ENCODE measurements at places on chromosomes 11 and 22.
A peak's percentile ranks its signal among the peaks of the same experiment; 100 is the strongest.

DNA sequence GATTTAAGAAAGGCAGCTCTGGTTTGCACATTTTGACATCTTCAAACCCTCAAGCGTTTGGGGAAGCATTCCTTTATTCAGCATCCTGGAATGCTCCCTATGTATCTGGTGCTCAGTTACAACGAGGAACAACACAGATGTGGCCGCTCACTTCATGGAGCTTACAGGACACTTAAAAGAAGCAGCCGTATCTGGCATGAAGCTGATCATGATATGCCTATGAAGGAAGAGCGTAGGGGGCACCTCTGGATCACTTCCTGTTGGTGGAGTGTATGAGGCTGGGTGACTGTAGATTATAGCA, 72.3 kb upstream of the TP53I11 start:
- no peak for DNase-seq

DNA sequence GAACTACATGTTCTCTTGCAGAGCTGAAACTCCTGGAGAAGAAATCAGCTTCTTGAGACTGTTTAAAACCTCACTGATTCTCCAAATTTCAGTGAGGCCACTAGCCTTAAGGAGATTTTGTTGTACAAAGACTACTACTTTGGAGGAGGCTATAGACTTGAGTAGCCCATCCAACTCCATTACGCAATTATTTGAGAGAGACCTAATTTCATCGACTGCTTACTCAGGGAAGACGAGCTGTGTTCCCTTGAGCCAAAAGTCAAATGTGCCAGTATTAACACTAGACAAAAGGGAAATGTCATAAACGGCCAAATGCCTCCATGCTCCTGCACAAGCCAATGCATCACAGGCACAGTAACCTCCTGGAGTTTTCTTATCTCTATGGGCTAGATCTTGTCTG, 182.8 kb upstream of the SESN3 start:
- DNase-seq, result no peak

DNA sequence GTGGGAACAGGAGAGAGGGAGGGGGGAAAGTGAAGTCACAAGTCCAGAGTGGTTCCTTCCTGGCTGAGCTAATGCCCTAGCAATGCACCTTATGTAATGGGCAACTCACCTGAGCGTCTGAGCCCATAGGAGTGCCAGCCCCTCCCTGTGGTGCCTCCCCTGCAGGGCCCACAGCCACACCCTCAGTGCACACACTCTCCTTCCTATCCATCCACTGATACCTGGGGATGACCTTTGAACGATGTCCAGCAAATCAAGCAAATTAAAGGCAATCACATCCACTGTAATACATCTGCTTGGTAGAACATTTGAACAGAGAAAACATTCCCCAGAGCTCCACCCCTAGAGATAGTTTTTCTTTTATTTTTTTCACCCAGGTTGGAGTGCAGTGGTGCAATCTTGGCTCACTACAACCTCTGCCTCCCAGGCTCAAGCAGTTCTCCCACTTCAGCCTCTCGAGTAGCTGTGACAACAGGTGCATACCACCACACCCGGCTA, 19.6 kb upstream of the MICAL2 start:
- no peak for DNase-seq

DNA sequence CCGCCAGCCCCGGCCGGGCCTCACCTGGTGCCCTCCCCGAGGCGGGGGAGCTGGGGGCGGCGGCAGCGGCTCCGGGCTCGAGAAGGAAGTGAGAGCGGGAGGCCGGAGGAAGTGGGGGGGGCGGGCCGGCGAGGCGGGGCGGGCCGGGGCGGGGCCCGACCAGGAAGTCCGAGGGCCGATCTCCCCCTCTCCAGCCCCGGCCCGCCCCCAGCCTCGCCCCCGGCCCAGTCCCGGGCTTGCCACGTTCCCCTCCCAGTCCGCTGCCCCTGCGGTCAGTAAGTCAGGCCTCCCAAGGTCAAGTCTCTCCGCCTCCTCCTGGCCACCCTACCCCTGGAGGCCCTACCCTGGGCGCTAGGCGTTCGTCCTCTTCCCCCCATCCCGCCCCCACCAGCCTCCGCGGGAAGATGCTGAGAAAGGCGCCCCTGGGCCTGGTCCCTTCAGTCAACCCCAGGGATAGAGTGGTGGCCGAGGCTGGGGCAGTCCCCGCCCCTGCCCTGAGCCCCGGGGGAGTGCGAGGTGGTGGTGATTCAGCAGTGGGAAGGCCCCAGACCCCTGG, at the start of gene RHOG:
Gene RHOG (minus strand): TSS at position 90 of the 556 bp plus-strand sequence. CDS start 12,821 bp downstream, outside the sequence.
- DNase-seq, result peak; percentile 79

DNA sequence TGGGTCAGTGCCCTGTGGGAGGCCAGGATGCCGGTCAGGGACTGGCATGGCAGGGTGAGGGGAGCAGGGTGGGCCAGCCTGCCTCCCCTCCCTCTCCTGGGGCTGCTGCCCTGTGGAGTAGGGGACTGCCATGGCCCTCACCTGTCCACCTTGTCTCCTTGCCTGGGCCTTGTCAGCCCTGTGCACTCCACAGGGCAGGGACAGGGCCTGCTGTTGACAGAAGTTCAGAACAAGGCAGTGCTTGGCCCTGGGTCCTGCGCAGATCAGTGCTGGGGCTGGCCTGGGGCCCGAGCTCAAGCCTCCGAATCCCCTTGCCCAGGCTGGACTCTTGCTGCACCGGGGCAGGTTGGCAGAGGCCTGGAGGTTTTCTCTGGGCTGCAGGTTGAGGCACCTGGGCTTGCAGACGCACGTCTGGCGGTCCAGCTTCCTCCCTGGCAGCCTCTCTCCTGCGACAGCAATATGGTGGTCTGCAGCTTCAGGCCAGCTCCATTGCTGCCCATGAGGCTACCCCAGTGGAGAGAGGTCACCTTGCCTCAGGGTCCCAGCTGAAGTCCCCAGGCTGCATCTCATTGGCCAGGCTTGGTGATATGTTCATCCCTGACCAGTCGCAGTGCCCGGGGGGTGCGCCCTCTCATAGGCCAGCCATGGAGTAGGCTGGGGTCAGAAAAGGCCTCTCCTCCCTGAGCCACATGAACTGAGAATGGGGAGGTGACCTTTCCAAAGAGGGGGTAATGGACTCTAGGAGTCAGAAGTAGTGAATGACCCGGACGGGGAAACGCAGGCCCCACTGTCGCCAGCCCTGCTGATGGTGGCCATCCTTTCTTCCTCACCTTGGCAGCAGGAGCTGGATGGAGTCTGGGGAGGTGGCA, 21.5 kb upstream of the CHKA start:
- DNase-seq, result no peak

DNA sequence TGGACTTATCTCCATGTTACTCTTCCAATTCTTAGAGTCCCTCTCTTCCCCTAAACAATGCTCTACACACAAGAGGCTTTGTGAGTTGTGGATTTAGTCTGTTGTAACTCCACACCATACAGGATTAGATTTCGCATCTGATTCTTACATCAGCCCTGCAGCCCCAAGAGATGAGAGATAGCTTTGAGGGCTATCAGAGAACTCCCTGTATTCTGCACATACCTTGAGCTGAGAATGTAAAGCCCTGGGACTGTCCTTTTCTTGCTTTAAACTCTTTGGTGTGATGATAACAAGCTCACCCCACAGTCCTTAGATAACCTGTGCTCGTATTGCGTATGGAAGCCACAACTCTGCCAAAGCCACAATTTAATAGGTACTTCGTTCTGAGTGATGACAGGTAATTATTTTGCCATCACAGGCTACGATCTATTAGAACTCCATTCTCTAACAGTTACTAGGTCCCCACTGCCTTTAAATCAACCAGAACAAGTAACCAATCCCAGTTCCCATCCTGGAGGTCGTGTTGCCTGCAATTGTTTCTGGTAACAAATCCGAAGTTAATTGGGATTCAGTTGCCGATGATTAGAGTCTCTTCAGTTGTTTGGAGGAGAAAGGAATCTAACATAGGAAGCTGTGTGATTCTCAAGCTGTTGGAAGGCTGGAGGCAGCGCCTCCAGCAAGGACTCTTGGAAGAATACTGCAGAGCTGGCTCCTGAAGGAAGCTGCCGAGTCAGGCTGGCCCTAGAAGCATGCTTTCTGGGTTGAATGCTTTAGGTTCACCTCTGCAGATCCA, 1.3 kb upstream of the PARVG start:
- DNase-seq, result no peak

DNA sequence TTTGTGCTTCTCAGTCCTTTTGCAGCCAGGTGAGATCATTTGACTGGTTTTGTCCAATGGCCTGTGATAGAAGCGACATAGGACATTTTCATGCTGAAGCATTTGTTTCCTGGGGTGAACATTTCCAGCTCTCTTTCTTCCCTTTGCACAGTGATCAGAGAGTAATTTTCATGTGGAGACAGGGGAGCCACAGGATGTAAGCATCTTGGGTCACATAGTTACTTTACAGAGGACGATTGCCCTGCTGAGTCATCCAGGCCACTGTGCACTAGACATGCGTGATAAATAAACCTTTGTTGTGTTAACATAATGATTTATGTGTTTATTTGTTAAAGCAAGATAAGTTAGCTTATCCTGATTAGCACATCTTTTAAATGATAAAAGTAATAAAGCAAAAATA, 263.5 kb upstream of the CCDC179 start:
- DNase-seq, result peak; percentile 15

DNA sequence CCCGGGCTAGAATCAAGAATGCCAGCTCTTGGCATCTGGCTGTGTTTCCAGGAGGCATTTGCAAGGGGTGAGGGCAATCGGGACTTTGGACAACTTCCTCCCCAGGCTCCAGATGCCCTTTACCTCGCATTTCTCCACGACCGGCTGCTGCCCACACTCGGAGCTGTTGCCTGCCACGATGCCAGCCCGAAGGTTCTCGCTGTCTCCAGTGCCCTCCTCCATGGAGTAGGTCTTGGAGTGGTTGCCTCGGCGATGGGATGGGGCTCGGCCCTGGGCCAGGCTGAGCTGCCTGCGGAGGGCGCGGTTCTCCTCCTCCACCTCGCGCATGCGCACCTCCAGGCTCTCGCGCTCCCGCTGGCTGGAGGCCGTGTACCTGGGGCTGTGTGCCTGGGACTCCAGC, 270.0 kb downstream of the LARGE1 start:
- DNase-seq, result no peak

DNA sequence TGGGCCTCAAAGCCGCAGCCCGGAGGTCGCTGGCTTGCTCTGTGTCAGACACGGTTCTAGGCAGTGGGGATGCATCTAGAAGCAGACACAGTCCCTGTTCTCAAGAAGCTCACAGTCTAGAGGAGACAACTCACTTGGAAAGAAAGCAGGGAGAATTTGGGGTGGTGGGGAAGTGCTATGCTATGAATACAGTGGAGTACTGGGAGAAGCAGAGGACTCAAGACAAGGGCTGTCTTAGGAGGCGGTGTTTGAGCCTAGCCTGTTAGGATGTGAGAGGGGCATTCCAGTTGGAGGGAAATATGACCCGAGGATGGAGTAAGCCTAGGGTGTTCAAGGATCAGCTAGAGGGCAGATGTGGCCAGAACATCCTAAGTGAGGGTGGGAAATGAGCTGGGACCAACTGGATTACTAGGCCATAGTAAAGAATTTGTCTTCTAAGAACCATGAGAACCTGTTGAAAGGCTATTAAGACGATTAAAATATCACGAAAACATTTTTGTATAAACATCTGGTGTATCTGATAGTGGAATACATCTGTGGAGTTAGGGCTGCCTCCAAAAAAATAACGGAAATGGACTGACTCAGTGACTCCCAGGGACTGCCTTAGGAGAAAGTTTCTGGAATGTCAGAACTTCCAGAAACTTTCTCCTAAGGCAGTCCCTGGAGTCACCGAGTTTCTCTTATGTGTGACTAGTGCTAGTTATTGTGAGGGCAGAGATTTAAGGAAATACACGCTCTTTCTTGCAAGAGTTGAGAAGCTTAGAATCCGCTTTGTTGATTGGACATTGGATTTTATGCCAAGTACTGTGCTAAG, 1.1 kb upstream of the PITPNB start:
- peak; percentile 23 for DNase-seq

GRCh38 chr22:44273175-44273574, 39.6 kb downstream of the SHISAL1 start:
- no peak for DNase-seq

- no peak for DNase-seq
Observed at GRCh38 chr11:84413549-84413948, 1127.4 kb upstream of the CCDC90B start.

DNA sequence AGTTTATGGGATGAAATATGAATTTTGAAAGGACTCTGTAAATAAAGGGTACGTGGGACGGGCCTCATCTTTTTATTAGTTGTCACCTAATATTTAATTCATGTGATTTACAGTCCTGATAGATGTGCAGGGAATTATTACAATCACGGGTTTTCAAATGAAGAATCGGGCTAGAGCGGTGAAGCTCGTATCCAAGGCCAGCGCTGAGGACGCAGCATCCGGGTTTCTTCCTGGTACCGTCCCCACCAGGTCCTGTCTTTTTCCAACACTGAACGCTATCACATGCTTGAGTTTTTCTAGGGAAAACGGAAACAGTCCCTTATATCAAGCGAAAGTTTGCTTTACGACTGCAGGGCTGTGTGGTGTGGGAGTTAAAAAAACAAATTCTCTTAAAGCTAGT, 787 bp downstream of the SMDT1 start:
- DNase-seq, result peak; percentile 61

DNA sequence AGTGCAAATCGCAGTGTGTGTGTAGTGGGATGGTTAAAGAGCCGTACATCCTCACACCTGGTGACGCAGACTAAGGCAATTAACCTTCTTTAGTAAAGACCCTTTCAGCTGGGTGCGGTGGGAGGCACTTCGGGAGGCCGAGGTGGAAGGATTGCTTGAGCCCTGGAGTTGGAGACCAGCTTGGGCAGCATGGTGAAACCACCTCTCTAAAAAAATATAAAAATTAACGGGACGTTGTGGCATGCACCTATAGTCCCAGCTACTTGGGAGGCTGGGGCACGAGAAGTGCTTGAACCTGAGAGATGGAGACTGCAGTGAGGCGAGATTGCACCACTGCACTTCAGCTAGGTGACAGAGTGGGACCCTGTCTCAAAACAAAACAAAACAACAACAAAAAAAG, 31.5 kb downstream of the ZBTB16 start:
- DNase-seq, result no peak

DNA sequence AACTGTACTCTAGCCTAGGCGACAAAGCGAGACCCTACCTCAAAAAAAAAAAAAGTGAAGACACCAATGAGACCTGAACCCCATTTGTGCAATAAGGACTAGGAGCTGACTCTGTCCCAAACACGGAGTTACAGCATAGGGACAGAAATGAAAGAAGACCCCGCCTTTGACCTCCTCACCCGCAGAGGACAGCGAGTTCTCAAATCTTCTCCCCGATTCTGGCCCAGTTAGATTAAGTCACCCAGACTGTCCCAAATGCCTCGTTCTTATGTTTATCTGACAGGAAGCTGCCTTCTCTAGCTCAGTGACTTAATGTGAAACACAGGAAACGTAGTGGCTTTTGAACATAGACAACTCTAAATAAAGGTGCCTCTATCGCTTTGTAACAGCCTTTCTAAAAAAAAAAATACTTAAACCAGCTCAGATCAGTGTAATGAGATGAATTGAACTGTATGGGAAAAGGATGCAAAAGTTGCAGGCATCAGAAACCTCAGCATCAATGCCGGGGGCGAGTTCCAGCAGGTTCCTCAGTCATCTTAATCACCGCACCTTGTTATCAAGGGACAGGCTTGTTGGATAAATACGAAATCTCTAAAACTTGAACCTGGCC, 10.6 kb downstream of the MYH9 start:
- DNase-seq, result peak; percentile 54
